ENCODE measurements at places on chromosomes 2 and 18.

- no peak for DNase-seq
Observed at GRCh38 chr2:133680343-133681049, 112.2 kb upstream of the NCKAP5 start.

GRCh38 chr2:3405876-3406275 lies 26.4 kb downstream of the TRAPPC12 start:
- DNase-seq: no peak

DNA sequence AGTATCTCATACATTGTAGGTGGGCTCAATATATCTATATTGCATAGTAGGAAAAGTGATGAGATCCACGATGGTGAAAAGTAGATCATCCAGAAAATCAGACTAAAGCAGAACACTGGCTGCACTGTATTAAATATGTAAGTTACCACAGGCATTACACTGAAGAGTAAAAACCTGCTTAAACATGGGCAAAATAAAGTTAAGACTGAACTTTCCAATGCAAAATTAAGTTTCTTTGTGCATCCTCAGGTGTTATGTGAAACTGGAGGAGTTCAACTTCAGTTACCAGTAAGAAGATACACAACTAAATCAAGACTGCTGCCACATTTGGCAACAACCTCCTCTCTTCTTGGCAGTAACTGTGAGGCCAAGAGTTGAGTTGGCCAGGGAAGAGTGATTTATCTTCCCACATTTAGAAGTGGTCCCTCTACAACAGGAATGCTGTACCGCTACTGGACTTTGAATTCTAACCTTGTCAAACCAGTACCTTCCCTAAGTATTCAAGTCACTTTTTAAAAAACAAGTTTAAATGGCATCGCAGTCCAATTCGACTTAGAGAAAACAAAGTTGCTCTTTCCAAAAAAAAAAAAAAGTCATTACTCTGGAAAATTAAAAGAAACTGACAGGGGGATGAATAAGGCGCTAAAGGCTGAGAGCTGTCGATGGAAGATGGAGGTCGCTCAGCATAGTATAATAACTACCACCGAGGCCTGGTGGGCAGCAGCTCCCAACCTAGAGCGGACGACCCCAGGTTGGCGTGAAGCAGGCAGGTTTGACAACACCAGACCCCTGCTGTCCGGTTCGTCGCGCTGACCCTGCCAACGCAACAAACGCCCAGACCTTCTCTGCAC lies 1.1 kb downstream of the MAP4K3 start:
- peak; percentile 3 for DNase-seq

- no peak for DNase-seq
Observed at GRCh38 chr18:3074087-3074486, 61.1 kb upstream of the LPIN2 start.

- no peak for DNase-seq
Observed at GRCh38 chr18:58152216-58152615, 108.2 kb downstream of the NEDD4L start.

DNA sequence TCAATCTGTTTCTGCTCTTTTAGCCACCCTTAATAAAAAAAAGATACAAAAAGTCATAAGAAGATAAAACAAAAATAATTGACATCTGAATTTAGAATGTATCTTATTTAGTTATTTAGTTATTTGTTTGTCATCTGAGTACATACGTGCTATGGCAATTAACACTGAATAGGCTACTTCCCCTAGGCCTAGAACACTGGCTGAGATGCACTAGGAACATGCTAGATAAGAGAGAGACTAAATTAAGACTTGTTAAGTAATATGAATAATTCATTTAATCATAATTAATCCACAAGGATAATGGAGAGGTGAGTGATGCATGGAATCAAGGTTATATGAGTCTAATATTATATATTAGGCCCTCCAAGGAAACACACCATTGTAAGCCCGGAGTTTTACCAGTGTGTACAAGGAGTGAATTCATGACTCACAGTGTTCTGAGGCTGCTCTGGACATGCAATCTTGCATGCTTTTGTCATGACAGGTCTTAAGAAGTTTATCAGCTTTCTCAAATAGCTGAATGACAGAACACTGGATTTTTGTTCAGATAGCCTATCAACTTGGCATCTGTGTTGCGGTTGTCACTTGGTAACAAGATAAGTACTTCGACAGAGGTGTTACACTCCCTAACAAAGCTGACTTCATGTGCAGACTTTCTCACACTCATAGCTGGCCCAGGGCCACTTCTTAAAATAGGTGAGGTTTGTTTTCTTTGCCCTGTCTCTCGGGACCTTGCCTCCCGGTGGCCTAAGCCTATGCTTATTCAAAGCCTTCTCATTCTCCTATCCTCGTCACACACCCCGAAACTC lies 5.0 kb upstream of the SERPINB2 start:
- DNase-seq: no peak

- DNase-seq: no peak
Observed at GRCh38 chr2:584863-585823, 92.1 kb downstream of the TMEM18 start.

All from hippocampal formation (tissue), 2 donors.